ENCODE measurements at places on chromosomes 5 and 9.

GRCh38 chr9:20357037-20357432, 265.3 kb downstream of the MLLT3 start:
- no peak for DNase-seq

- DNase-seq: peak; percentile 75
Measured at GRCh38 chr5:38666668-38667498, 110.4 kb upstream of the LIFR start.

DNA sequence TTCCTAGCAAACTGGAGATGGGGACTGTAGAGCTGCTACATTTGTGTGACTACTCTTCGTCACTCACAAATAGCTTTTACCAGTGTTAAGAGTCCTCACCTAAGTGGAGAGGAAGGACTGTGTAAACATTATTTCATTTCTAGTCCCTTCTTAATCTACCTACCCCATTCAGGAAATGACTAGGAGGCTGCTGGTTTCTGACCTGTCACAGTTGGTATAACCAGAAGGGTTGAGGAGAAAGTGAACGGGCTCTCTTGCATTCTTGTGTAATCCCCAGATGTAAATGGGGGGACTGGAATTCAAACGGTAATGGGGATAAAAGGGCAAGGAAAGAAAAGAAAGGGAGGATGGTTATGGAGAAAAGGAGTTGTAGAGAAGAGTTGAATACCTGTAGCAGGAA, 35.4 kb upstream of the BNIP1 start:
- no peak for DNase-seq

GRCh38 chr5:125413496-125414274, 667.2 kb upstream of the ZNF608 start:
- DNase-seq: no peak

GRCh38 chr5:139648205-139649081, at the start of gene CXXC5:
CXXC5 (plus strand) TSS chr5:139648349; CDS start chr5:139680524, 32,175 bp downstream.
- DNase-seq: peak; percentile 86

DNA sequence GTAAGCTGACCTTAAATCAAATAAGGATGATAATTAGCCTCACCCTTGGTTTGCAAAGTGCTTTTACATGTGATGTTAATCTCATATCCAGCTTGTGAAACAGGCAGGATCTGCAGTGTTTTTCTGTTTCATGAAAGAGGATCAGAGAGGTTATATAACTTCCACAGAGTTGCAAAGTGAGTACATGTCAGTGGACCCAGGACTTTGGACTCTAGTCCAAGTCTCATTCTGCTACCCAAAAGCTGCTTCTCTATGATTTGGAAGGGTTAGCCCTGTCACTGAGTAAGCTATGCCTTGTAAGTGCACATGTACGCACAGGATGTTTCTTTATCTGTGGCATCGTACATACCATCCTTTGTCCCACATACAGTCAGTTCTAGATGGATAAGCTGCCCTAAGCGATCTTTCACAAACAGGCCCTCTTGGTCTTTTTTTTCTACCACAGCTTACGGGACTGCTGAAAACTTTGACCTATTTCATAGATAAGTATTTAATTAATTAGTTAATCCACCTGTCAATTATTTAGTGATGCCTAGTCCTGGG, 322.9 kb downstream of the TMEM38B start:
- no peak for DNase-seq

- DNase-seq: peak; percentile 100
Measured at GRCh38 chr5:57435701-57436134, 46.9 kb downstream of the ACTBL2 start.

- DNase-seq: no peak
Measured at GRCh38 chr9:8888591-8888990, 1089.0 kb upstream of the DMAC1 start.

DNA sequence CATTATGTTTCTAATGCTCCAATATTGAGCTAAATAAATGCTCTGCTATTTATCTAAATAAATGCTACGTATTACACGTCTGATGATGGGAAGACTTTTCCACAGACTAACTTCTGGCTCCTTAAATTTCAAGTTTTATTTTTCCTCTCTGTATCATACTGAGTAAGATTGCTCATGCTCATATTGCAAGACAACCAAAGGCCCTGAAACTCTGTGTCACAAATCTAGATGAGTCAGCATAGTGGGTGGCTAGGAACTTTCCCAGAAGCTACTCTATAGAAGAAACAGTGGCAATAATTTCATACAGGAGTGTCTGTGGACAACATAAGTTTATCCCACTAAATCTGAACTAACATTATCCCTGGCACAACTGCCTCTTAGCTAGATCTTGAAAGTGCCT, 53.0 kb upstream of the RFX3 start:
- DNase-seq: peak; percentile 45

GRCh38 chr5:149205625-149206523, 64.6 kb downstream of the ABLIM3 start:
- peak; percentile 89 for DNase-seq

DNA sequence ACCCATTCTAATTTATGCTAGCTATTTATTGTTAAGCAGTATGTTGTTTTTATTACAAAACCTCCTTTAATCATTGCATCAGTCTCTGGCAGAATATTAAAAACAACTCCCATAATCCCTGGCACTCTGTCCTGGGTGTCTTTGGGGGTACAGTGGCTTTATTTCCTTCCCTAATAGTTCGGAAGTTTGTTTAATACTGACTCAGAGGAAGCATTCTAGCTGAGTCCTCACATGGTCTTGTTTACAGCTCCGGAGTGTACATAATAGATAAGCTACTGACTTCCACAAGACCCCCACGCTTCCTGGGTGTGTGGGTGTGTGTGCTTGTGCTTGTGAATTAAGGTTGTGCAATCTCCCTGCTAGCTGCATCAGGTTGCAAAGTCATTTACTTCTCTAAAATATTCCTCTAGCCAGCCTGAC, 149.8 kb upstream of the CDKN2B start:
- peak; percentile 86 for DNase-seq

DNA sequence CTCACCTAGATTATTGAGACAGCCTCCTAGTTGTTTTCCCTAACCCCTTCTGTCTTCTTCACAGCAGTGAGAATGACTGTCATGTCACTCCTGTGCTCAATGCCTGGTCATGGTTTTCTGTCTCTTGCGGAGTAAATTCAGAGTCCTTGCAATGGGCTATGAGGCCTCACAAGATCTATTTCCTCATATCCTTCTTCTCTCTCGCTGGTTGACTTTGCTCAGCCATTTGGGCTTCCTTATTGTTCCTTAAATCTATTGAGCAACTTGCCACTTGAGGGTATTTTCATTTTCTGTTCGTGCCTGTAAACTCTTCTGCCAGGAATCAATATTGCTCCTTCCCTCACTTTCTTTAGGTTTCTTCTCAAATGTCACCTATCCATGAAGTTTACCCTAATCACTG, 9.0 kb downstream of the PPP3R2 start:
- DNase-seq: no peak

DNA sequence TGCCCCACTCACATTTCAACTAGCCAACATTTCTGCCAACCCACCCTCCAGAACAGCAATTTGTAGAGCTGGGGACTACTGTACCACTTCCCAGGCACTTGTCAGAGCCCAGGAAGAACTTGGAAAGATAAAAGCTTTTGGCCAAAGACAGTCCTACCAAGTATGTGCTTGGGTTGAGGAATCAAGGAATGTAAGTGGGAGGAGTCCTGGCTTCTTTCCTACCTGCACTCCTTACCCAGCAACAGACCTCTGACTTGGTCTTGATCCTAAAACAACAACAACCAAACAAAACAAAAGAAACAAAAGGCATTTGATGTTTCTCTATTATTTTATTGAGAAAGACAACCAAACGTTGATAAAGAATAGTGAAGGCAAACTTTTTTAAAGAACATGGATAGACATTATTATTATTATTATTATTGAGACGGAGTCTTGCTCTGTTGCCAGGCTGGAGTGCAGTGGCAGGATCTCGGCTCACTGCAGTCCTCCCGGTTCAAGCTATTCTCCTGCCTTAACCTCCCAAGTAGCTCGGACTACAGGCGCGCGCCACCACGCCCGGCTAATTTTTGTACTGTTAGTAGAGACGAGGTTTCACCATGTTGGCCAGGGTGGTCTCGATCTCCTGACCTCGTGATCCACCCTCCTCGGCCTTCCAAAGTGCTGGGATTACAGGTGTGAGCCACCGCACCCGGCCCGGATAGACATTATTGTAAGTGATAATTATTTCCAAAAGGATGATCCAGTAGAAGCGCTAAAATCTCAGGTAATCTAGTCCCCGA, 33.5 kb downstream of the ANXA2R start:
- no peak for DNase-seq

DNA sequence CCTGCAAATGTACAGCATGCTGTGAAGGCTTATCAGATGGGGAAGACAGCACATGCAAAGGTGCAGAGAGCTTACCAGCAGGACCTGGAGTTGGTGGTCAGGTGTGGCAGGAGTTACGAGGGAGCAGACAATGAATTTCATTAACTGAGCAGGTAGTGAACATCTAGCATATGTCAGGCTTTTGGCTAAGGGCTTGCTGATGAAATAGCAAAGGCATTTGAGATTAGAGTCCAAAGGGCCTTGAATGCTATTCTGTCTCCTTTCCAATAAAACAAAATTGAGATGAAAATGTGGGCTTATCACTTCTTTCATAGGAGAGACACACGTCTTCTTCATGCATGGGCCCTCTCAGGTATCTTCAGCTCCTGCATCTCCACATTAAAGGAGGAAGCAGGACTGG, 36.6 kb upstream of the PPARGC1B start:
- no peak for DNase-seq

DNA sequence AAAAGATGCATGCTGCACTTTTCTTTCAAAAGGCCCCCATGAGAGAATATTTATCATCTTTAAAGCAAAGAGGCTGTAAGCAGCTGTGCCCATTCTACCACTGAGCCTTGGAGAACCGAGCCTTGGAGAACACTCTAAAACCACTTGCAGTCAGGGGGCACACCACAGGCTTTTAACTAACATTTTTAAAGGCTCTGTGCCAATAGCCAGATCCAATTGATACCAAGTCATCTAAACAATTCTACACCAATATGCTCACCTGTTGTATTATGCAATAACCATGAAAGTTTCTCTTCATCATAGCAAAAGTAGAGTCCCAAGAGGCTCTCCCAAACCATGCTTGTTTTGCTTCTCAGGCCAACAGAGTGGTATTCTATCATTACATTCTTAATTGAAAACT, 1090.5 kb upstream of the SEMA6A start:
- no peak for DNase-seq

DNA sequence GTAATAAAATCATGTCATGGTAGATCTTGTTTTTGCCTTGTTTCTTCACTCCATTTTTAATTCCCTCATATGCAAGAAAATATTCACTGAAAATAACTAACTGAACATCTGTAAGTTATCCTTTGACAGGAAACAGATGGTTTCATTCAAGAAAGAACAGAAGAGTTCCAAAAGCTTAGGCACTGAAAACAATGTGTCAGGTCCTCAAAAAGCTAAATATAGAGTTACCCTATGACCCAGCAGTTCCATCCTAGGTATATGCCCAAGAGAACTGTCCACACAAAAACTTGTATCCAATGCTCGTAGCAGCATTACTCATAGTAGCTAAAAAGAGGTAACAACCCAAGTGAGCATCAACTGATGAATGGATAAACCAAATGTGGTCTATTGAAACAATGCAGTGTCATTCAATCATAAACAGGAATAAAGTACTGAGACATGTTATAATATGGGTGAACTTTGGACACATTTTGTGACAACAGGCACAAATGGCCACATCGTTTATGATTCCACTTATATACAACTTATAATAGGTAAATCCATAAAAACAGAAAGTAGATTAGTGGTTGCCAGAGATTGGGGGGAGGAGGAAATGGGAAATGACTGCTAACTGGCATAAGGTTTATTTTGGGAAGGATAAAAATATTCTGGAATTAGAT, 231.0 kb downstream of the FRMD3 start:
- DNase-seq: no peak

Data from fibroblast of lung (primary cell).